Stimulated activated CD4-positive, alpha-beta T cell treated with anti-CD3 and anti-CD28 coated beads, Interleukin-2, amount 100 ng/mL, for 24 hours (primary cell): ENCODE measurements at places on chromosomes 11 and 22.

- no peak for DNase-seq
These were observed 15.8 kb upstream of the CARS1 start for GRCh38 chr11:3073029-3073435.

DNA sequence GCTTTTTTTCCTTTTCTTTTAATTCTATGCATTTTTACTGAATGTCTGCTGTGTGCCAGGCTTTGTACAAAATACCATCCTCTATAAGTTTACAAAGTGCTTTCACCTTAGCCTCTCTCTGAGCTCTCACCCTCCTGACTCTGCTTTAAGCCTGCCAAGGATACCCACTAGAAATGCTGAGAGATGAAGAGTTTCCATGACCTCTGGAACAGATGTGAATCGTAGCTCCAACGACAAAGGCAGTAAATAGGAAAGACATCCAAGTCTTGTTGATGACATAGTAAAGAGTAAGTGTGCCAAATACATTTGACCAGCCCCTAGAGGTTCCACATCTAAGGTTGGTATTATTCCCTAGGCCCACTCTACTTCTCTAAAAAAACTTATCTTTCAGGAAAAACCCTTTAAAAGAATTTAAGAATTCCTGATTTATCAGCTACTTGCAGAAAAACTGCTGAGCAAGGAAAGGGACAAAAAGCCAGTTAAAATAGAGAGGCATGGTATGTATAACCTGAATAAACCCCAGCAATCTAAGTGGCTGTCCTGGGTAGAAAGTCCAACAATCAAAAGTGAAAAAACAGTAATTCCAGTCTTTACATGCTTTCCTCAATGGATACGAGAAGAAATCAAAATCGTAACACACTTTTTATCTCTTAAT lies 45.4 kb downstream of the GAB2 start:
- no peak for DNase-seq

GRCh38 chr11:129144256-129144655 lies 47.9 kb downstream of the ARHGAP32 start:
- DNase-seq: no peak

- DNase-seq: peak; percentile 77
These were observed 563 bp downstream of the BID start for GRCh38 chr22:17773606-17774205.

DNA sequence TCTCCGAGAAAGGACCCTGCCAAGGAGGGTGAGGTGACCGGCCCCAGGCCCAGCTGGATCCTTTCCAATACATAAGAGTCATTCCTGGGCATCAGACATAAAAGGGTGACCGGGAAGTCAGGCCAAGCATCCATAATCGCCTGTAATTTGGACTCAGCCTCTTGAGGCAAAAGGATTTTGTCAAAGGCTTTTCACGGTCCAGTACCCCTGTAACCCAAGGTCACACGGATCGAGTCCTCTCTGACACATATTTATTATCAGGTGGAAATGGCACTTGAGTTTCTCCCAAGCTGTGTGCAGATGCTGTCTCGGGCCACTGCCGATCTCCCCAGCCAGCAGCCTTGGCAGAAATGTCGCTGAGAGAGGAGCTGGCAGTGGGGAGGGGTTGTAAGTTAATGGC lies 556.5 kb downstream of the MN1 start:
- no peak for DNase-seq

GRCh38 chr22:18067548-18068341 lies 10.0 kb upstream of the PEX26 start:
- no peak for DNase-seq

DNA sequence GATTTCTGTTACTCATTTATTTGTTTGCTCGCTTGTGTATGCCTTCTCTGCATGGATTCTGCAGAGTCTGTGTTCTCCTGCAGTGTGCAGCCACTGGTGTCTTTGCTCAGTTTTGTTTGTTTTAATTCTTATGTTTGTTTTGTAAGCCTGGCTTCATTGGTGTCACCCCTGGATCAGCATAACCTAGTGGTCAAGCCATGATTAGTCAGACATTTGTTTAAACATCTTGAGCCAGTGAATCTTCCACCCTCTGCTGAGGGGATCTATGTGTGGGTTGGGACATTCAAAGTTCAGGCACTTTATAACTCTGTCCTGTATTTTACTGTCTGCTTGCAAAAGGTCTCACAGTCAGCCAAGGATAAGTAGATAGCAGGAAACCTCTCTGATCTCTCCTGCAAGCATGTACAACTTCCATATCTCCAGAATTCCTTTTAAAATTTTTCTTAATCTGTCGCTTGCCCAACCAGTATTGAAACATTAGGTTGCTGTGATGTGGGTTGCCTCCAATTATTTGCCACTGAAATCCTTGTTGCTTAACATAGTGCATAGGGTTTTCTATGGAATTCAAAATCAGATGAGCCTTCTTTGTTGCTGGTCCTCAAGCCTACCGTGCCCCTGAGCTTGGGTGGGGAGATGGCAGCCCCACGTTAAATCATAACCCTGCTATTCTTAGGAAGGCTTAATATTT lies 86.8 kb downstream of the KCNQ1OT1 start:
- no peak for DNase-seq

GRCh38 chr11:7889985-7890384 lies 41.1 kb downstream of the OR10A6 start:
- no peak for DNase-seq

DNA sequence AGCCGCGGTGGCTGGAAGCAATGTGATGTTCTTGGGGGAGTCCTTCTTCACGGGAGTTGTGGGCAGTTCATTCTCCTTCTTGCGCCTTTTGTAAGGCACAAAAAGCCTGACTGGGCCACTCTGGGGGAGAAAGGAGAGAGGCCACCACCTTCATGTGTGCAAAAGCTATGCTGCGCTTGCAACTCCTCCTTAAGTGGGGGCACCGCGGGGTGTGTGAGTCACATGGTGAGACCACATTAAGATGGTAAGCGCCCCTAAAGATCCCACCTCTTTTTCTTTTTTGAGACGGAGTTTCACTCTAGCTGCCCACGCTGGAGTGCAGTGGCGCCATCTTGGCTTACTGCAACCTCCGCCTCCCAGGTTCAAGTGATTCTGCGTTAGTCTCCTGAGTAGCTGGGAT lies 14.1 kb downstream of the DEAF1 start:
- DNase-seq: no peak

DNA sequence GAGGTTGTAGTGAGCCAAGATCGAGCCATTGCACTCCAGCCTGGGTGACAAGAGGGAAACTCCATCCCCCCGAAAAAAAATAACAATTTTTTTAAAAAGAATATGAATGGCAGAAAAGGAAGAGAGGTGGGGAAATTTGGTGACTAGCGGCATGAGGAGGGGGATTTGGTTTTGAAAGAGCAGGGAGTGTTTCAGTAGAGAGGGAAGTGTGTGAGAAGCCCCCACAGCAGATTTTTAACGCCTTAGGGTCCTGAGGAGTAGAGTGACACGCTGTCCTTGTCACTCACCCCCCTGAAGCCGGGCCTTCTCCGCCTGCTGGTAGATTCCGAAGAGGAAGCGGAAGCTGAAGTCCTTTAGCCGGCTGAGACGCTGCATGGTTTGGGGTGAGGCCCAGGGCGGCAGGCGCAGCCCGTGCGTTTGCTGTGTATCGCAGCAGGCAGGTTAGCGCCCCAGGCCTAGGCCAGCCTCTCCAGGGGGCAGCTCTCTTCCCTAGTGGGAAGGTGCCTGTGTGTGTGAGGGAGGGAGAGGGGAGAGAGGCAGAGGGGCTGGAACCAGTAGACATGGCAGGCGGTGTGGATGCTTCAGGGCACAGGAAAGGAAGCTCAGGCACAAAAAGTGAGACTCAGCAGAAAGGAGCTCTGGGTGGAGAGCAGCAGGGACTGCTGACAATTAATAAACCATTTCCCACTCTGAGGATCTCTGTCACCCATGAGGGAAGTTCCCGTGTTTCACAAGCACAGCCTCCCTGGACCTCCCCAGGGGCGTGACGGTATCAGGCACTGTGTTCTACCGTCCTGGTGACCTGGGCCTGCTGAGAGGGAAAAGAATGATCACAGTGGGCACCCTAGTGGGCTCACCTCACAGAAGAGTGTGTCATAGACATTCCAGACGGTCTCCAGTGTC lies 3.9 kb downstream of the ACP2 start:
- no peak for DNase-seq

GRCh38 chr11:79173615-79174014 lies 267.2 kb downstream of the TENM4 start:
- no peak for DNase-seq

DNA sequence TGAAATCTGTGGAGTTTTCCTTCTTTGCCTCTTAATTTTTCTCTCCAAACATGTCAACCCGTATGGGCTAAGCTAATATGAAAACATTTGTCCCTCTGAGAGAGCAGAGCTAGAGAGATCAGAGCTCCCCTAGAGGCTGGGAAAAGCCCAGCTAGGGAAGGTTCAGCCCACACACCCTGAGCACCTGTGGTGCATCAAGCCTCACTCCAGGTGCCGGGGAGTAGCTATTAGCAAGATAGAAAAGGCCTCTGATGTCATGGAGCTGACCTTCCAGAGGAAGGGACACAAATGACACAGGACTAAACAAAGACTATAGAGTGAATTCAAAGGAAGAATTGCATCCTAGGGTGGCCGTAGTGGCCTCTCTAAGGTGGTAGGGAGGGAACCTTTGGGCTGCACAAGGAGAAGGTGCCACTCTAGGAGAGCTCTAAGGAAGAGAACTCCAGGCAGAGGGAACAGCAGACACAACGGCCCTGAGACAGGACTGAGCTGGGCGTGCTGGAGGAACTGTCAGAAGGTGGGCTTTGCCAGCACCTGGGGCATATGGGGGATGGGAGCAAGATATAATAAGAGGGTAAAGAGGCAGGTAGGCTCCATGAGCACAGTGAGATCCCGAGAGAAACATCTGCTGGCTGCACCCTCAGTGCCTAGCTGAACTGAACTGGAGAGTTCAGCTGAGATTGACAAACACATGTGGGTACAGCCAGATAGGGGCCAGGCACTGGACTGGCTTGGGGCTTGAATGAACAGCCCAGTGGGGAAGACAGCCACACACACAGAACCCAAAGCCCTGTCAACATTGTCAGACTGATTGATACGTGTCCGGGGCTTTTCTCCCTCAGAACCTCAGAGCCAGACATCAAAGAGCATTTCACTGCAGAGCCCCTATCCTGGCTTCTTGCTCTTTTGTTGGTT lies 65.5 kb upstream of the DRD2 start:
- DNase-seq: no peak

DNA sequence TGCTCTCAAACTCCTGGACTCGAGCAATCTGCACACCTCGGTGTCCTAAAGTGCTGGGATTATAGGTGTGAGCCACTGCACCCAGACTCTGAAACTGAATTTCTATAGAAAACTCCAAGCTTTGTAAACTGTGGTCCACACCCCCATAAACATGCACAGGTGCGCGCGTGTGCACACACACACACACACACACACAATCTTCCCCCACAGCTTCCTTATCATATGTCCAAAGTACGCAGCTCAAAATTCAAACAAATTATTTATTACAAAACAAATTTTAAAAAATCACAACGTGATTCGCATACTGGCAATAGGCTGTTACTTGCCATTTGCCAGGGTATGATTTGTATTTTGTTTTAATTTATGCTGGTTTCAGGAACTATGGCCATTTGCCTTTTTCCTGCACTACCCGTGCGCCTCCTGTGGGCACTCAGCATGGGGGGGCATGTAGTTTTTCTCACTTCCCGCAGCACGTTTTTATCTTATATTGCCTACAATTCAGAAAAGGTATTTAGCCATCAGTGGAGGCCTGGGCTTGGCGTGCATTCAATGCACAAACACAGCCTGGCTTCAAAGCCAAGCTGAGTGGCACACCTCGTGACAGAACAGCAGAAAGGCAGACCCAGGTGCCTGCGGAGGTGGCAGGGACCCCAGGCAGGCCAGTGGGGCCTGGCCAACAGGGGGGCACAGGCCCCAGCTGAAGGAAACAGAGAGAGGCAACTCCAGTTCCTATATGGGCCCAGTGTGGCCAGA lies 10.8 kb upstream of the SNX32 start:
- DNase-seq: no peak

DNA sequence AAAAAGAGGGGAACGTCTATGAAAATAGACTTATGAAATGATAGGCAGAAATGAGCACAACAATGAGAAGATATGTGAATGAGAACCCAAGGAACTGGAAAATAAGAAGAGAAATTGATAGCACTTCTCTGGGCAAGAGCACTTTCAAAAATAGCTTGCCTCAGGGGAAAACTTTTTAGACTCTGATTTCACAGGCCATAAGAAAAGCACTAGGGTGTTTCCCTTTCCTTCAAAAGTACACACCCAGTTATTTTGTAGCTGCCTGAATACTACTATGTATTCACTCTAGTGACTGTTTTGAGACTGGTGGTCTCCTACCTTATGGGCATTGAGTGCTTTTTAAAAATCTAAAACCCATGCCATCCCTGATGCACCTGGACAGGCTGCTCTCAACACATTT lies 172.3 kb upstream of the SOX6 start:
- no peak for DNase-seq

GRCh38 chr11:75734491-75735180 lies 17.0 kb downstream of the MOGAT2 start:
- DNase-seq: no peak

DNA sequence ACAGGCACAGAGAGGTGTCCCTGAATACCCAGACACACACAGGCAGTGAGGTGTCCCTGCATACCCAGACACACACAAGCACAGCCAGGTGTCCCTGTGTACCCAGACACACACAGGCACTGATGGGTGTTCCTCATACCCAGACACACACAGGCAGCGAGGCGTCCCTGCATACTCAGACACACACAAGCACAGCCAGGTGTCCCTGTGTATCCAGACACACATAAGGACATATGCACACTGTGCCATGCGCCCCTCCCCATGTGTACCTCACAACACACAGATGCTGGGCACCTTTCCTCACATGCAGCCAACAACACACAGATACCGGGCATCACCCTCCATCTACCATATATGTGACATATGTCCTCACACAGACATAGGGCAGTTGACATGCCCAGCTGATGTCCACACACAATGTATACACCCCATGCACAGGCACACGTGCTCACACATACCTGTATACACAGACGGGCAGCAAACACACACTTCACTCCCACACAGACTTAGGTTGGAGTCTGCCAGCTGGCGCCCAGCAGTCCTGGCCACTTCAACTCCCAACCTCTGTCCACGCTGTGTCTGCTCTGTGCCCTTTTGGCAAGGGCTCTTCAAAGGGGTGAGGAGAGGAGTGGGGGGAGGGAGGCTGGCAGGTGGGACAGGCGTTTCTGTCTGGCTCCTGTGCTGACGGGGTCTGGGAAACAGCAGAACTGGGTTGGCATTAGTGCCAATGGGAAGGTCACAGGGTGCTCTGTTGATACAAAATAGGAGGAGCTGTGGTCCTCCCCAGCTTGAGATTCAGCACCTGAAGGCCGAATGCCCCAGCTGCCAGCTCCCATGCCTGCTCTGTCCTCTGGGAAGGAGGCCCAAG lies 69.4 kb upstream of the ALX4 start:
- DNase-seq: no peak
